ENCODE measurements at places on chromosomes 12 and 14.
A peak's percentile ranks its signal among the peaks of the same experiment; 100 is the strongest.

- DNase-seq, result no peak
Measured at GRCh38 chr14:75470238-75470797, 42.5 kb downstream of the JDP2 start.

DNA sequence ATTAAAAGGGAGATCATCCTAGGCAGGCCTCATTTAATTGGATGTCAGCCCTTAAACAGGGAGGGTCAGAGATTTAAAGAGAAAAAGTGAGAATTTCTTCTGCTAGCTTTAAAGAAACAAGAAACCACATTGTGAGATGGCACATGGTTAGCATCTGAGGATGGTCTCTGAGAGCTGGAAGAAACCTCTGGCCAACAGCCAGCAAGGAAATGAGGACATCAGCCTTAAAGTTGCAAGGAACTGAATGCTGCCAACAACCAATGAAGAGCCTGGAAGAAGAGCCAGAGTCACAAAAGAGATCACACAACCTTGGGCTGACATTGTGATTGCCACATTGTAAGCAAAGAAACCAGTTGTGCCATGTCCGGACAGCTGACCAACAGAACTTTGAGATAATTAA lies 17.5 kb upstream of the FAR2 start:
- DNase-seq, result no peak

GRCh38 chr12:52655720-52656124 lies 3.7 kb upstream of the KRT2 start:
- DNase-seq, result no peak

GRCh38 chr12:13093848-13094220 lies 9.6 kb downstream of the GSG1 start:
- DNase-seq, result no peak

DNA sequence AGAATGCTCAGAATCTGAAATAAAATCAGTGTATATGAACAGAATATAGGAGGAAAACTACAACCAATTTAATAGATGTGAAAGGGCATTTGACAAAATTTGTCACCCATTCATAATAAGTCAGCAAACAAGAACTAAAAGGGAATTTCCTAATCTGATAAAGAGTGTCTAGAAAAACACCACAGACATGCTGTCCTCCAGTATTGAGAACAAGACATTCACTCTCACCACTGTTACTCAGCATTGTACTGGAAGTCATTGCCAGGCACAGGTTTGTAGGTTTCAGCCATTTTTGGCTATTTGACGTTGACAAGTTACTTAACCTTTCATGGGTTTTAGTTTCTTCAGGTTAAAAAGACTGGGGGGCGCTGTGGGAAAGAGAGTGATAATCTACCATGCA lies 13.2 kb downstream of the EIF2S1 start:
- no peak for DNase-seq

DNA sequence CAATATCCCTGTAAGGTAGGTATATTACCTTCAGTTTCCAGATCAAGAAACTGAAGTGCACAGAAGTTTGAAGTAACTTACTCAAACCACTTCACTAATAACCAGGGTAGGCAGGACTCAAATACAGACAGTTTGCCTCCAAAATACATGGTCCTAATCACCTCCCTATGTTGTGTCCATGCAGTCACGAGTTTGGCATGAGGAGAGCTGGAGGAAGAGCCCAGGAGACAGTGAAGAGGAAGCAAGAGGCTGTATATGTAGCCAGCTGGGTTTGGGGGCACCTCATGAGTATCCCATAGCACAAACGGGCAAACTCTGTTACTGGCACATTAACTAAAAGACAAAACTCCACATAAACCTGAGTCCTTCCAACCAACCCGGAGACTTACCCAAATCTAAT lies 79.2 kb downstream of the DUSP16 start:
- no peak for DNase-seq

- no peak for DNase-seq
Measured at GRCh38 chr14:60807971-60808370, 73.4 kb downstream of the MNAT1 start.

DNA sequence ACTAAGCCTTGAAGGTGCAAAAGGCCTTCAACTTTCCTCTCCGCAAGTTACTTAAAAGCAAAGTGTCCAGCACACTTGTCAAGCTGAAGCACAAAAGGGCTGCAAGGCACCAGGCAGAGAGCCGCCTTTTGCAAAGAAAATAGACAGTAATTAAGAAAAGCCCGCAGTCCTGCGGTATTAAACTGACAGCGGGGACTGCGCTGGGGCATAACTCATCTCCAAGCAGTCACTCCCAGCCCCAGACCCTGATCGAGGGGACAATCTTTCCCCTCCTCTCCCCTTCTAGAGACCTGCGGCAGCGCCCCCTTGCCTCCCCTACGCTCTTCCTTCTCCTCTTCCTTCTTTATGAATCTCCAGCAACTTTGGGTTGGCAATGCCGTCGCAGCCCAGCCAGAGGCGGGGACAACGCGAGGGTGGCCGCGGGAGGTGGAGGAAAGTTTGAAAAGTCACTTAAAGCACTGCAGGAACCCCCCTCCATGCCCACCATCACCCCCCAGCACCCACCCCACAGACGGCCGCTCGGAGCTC lies 200.9 kb upstream of the CAND1 start:
- DNase-seq, result peak; percentile 45

- no peak for DNase-seq
Measured at GRCh38 chr12:108667349-108667748, 33.7 kb upstream of the SELPLG start.

DNA sequence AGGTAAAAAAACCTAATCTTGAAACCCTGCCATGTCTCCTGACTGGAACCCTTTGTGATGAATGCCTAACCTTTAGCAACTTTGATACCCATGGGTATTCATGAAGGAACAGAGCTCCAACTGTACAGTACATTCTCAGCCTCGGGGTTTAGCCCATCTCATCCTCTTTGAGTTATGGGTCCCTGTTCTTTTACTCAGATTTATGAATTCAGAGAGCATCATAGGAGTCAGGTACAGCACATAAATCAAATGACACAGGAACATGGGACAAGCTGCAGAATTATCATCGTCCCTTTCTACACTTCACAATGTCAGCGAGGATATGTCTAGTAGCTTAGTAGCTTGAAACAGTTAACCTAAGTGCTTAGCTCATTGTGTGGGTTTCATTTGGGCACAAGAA lies 527.4 kb downstream of the NOVA1 start:
- DNase-seq, result no peak

DNA sequence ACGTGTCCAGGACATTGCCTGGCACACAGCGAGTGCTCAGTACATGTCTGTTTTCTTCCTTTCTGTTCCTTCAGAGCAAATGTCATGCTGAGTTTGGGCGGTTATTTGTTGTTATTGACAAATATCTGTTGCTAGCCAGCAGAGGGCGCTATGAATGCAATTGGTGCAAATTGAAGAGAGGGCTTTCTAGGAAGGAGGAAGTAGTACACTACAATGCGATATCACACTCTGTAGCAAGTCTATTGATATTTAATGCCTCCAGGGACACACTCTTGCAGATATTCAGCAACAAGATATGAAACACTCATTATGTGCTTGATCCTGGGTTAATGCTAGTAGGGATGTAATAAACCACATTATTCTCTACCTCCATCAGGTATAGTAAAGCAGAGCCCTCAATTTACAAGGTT lies 267.3 kb upstream of the SRRM4 start:
- DNase-seq, result peak; percentile 55

GRCh38 chr14:55572578-55572977 lies 7.4 kb upstream of the KTN1 start:
- no peak for DNase-seq

DNA sequence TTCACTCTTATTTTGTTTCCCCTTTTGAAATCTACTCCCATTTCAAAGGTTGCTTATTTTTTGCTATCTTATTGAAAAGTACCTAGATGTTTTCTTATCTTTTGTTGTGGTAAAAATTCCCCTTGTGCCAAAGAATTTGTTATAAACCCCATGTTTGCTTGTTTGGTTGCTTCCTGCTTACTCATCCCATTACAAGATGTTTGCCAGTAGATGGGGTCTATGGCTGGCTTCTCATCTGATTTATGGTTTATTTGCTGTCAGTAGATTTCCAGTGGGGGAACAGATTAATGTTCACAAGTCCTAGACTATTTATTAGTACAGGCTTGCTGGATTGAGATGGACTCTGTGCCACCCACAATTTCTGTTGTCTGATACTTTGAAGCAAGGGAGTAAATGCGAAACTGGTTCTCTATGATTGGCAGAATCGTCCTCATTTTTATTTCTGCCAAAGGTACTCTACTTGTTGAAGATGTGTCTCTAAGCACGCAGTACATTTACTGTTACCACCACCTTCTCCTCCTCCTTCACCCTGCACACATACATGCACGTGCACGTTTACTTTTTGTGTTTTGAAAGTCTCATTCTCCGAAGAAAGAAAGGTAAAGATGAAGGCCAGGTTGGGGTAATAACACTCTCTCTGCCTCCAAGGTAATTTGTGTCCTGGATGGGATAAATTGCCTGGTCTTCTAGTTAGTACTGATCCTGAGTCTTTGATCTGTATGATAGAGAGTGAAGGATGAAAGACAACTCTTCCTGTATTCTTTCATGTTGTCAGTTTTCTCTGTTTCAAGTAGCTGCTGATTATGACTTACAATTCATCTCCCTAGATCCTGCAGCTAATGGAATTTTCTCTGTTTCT lies 117.2 kb upstream of the ATP2B1 start:
- DNase-seq, result no peak

GRCh38 chr14:90573385-90574105 lies 176.7 kb downstream of the CALM1 start:
- no peak for DNase-seq

DNA sequence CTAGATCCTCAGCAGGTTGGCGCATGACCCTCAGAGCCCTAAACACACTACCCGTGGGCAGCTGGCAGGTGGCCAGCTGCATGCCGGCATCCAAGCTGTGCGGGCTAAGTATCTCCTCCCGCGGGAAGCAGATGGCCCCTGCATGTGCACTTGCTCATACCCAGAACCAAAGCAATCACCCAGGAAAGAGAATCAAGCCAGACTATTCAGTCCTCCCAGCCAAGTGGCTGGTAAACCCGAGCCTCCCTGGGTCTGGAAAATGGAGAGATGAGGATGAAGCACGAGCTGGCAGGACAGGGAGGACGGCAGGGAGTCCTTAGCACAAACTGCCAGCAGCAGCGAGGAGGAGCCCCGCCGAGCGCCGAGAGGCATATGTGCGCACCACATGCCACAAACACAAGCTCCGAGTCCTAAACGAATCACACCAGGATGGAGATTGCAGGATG lies 139.7 kb downstream of the RIMBP2 start:
- DNase-seq, result no peak

DNA sequence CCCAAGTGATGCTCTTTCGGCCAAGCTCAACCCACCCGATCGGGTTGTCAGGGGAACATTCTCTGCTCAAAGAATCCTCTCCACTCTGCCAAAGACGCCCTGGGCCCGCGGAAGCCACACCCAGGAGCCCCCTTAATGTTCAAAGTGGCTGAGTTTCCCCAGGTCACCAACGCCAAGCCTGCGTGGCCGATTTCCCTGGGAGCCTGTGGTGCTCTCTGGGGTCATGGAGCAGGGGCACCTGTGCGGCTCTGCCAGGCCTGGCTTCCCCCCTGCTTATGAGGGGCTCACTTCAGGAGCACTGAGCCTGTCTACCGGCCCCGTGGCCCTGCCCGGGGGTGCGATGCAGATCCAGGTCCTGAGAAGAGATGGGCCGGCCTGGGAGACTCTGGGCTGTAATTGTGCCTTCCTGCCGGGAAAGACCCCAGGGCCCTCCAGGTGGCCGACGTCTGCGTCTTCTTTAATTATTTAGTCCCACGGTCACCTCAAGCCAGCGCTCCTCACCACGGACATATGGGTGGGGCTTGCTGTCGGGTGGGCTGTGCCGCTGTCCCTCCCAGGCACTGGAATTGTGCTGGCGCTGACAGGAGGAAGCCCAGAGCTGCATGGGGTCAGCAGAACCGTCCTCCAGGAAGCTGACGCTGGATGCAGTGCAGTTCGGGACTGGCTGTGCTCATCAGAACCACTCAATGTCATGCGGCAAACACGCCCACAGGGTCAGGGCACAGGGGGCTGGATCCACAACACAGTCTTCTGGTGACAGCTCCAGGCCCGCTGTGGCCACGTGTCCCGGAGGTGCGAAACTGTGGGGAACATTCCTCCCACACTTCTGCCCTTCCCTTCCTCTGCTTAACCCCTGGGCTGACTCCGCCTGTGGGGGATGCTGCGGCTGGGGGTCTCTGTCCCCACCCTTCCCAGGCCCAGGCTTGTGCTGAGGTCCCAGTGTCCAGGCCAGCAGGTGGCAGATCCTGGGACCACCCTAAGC lies 267.6 kb upstream of the SFSWAP start:
- DNase-seq, result no peak

GRCh38 chr12:68867606-68868005 lies 59.6 kb downstream of the MDM2 start:
- DNase-seq, result no peak

DNA sequence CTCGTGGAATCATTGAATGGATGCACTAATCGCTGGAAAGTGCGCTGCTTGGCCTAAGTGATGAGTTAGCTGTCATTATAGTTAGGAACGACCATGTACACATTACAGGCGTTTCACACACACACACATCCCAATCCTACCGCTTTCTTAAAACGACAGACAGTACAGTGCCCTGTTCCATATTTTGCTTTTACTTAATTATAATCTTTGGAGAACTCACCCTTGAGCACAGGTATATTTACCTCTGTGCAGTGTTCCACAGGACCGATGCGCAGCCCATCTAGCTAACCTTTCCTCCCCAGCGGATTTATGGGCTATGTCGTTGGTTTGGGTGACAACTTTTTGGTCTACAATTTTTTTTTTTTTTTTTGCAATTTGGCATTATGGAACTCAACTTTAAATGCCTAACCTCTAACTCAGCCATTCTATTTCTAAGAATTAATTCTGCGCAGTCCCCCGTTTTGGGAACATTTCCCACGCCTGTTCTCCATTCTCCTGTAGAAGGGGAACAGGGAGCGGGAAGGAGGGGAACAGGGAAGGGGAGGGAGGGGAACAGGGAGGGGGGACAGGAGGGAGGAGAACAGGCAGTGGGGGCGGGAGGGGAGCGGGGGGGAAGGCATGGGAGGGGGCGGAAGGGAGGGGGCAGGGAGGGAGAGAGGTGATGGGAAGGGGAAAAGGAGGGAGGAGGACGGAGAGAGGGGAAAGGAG lies 663 bp upstream of the ULK1 start:
- no peak for DNase-seq

DNA sequence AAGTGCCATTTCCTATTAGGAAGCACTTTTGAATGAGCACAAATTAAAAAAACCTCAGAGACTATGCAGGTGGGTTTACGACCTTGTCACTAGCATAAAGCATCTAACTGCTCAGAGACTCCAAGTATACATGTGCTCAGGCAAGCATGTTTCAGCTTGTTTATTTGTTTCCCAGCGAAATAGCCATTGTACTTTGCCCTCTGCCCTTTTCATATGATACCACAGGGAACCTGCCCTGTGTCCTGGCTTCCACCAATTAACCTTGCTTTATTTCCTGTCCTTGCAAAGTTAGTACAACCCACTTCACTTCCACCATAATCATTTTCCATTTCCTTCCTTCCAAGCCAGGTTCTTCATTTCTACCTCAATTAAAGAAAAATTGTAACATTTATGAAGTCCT lies 194.9 kb downstream of the DUSP6 start:
- no peak for DNase-seq

- no peak for DNase-seq
Measured at GRCh38 chr12:49696723-49697122, 10.5 kb downstream of the FMNL3 start.

GRCh38 chr12:109873653-109874052 lies 6.7 kb downstream of the GLTP start:
- no peak for DNase-seq

GRCh38 chr14:22478670-22479069 lies 110.4 kb downstream of the DAD1 start:
- no peak for DNase-seq
